ENCODE measurements at places on chromosomes 2 and 18. TPM values are rescaled to one million over a fixed set of nuclear protein-coding genes. Genes with fewer than 3 reads are reported as not detected.

- DNase-seq: no peak
Measured at GRCh38 chr2:22198381-22199283, 1074.9 kb downstream of the TDRD15 start.

- no peak for DNase-seq
Measured at GRCh38 chr2:50777954-50778353, 254.0 kb downstream of the NRXN1 start.

AFTPH gene
- polyA plus RNA-seq: 12.0 TPM

DNA sequence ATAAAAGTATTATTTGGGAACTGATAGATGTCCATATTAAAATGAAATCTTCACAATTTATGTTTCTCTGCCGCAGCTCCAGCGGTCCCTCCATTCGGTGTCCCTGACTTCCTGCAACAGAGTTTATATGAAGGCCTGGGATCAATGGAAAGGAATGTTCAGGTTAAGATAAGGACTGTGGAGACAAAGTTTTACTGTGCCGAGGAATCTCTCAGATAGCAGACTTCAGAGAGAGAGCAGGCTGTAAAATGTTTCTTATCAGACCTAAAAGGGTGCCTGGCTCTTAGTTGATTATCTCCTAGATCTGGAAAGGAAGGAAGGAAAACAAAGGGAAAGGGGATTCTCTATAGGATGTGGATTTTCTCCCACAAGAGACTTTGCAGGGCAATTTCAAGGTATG lies 193.7 kb upstream of the PIEZO2 start:
- DNase-seq: no peak

GRCh38 chr2:43461453-43462073 lies 134.3 kb downstream of the THADA start:
- DNase-seq: no peak

VWC2L gene
- not detected for polyA plus RNA-seq
